8988T (cell line): ENCODE measurements at places on chromosomes 5 and 9.

- no peak for DNase-seq
Observed at GRCh38 chr9:89436963-89437625, 60.8 kb downstream of the SEMA4D start.

GRCh38 chr9:90805006-90805996 lies 3.7 kb downstream of the SYK start:
- DNase-seq, result no peak

- DNase-seq, result no peak
Observed at GRCh38 chr9:8456344-8456743, 656.8 kb upstream of the DMAC1 start.

DNA sequence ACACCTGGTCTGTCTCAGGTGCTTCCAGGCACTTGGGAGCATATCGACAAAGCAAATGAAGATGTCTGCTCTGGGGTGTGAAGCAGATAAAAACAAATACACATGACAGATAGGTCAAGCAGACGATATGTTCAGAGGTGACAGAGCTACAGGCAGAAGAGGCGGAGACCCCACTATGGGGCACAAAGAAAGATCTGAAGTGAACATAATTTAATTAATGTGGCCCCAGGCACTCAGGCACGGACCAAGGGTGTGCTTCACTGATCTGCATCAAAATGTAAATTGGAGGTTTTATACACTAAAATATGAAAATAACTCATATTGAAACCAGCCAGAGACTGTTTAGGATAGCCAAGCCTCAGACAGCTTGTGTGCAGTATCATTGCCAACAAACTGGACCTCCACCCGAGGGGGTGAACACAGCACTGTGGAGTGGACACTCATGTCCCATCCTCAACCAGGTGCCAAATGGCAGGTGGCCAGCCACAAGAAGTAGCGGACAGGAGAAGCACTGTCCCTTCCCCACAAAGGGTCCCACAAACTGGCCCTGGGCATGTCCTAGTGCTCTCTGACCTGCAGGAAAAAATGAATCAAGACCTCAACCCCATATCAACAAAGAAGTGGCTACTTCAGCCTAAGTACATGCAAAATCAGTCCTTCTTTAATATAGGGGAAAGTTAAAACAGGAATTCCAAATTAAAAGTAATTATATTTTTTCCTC lies 29.2 kb downstream of the ROR2 start:
- DNase-seq, result no peak

DNA sequence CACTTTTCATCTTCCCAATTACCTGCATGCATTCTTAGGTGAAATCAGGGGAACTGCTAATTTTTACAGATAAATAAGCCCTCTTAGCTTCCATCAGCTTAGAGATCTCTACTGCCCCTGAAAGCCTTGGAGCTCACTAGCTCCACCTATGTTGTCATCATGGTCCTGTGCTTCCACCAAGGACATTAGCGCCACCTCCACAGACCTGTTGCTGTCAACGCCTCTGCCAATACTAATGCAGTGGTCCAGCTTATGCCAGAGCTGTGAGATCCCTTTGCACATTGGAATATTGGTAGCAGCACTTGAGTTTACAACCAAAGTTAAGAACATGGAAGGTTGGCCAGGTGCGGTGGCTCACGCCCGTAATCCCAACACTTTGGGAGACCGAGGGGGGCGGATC lies 7.7 kb upstream of the SHISAL2B start:
- DNase-seq, result peak; percentile 33

GRCh38 chr5:40716000-40716399 lies 36.3 kb downstream of the PTGER4 start:
- no peak for DNase-seq

DNA sequence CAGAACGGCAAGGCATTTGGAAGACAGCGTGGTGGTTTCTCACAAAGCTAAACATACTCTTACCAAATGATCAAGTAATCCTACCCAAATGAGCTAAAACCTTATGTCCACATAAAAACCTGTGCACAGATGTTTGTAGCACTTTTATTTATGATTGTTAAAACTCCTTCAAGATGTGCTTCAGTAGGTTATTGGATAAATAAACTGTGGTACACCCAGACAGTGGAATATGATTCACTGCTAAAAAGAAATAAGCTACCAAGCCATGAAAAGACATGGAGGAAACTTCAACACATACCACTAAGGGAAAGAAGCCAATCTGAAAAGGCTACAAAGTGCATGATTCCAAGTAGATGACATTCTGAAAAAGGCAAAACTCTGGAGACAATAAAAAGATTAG lies 94.2 kb downstream of the FOXD1 start:
- no peak for DNase-seq

GRCh38 chr5:37776826-37777225 lies 63.0 kb downstream of the GDNF start:
- DNase-seq, result no peak

DNA sequence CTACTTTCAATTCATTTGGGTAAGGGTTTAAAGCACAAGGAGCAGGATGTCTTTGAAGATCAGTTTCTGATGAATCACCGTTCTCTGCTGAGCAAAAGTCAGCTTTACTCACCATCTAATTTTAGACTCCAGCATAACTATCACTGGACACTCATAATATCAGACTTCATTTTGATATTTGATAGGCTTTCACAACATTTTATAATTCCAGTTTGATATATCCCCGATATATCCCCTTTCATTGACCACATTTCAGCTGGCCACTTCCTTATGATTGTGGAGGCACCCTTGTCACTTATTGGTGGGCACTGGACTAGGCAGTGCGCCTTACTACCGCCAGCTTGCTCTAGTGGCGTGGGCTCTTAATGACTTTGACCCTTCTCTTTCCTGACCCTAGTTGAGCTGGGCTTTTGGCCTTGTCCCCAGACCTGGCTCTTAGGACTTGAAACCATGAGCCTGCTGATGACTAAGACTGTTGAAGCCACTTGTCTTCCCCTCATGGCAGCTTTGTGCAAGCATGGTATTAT lies 46.8 kb downstream of the CYSTM1 start:
- DNase-seq, result no peak

- DNase-seq, result no peak
Observed at GRCh38 chr5:55600497-55601203, 65.9 kb upstream of the PLPP1 start.

GRCh38 chr5:77898385-77898784 lies 122.2 kb upstream of the TBCA start:
- no peak for DNase-seq

DNA sequence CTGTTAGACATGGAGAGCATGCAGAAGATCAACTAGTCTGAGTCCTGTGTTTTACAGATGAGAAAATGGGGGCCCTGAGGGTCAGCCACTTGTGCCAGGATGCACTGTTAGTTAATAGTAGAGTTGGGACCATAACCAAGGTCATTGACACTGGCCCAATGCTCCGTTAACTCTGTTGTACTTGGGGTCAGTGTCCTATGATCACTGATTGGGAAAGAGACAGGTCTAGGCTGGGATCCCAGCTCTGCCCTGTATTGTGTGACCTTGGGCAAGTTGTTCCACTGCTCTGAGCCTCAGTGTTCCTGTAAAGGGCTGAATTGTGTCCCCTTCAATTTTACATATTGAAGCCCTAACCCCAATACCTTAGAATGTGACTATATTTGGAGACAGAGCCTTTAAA lies 70.0 kb downstream of the GDNF start:
- DNase-seq, result no peak

DNA sequence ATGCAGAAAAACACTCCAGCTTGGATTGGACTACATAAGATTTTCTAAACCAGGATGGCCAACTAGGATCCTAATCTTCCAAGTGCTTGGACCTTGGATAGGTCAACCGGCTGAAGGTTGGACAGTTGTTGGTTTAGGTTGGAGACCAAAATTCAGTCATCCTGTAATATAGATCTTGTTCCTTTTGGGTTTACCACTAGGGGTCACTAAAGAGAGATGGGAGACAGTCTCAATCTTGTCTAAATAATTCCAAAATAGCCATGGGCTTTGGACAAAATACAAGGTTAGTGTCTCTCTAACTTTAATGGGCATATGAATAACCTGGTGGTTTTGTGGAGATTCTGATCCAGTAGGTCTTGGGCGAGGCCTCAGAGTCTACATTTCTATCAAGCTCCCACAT lies 148.7 kb upstream of the ERCC6L2 start:
- peak; percentile 37 for DNase-seq
